ENCODE measurements at places on chromosomes 4 and X.

- no peak for DNase-seq
Observed at GRCh38 chr4:115562506-115562905, 449.1 kb upstream of the NDST4 start.

GRCh38 chr4:55159851-55160250 lies 34.5 kb upstream of the KDR start:
- no peak for DNase-seq

GRCh38 chrX:68652326-68653170 lies 5.1 kb downstream of the STARD8 start:
- no peak for DNase-seq

GRCh38 chrX:72348247-72348979 lies 42.7 kb upstream of the CITED1 start:
- no peak for DNase-seq

DNA sequence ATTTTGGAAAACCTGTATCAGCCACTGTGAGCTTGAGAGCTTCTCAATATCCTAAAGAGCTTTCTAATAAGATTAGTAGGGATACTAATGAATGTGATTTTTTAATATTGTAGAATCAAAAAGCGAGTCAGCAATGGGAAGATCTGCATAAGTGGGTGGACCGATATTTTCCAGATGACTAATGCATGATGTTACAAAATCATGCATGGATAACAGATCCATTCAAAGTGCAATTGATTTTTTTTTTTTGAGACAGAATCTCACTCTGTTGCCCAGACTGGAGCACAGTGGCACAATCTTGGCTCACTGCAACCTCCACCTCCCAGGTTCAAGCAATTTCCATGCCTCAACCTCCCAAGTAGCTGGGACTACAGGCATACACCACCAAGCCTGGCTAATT lies 7.3 kb upstream of the CLDN2 start:
- no peak for DNase-seq

DNA sequence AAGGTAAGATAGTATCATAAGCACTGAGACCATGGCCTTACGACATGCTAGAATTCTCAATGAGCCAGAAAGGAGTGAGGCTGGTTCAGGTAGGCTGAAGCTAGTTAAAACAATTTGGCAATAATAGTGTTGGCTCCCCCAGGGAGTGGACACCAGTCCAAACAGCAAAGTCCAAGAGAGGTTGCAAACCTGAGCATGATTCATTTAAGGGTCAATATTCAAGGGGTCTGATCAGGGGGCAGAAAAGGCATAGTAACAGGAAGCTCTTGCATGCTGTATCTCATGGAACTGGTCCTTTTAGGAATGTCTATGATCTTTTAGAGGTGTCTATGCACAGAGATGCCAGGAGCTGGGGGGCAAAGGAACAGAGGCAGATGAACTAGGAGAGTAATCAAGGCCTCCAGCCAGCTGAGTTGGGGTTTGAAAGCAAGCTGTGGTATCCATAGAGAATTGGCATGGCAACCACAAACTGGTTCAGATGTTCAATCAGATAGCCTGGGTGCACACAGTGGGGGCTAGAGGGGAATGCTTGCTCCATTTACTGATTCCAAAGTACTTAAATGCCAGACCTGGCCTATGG lies 5.1 kb downstream of the GJB1 start:
- DNase-seq = no peak

DNA sequence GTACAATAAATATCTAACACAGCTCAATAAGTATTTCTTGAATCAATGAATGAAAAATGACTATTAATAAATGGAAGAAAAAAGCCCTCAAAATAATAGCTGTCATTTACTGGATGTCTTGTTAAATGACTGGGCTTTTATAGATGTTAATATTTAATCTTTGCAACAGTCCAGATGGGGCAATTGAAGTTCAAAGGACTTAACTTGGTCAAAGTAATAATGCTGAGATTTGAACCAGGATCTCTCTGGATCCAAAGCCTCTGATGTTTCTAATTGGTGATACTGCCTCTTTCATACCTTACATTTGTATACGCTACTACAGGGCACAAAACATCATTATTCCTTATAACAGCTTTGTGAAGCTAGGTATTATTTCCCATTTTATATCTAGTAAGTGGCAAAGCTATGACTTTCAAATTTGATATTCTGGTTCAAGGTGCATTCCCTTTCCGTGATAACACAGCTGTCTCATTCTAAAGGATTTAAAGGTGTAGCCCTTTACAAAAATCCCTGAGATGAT lies 72.6 kb downstream of the DCK start:
- no peak for DNase-seq

DNA sequence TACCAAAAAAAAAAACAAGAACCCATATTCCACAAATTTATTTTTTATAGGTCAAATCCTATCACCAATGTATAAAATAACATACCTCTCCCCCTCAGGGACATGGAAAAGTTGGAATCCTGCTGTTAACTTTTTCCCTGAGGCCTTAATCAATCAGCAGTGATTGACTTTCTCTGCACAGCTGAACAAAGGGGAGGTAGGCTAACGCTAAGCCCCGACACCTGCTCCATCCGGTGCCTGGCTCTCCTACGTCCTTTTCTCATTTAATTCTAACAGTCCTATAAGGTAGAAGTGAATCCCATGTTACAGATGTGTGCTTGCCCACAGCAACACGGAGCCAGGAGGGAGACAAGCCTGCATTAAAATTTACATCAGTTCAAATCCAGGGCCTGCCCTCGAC lies 2.8 kb downstream of the CENPU start:
- DNase-seq = no peak

- no peak for DNase-seq
Observed at GRCh38 chr4:15343581-15343980, 84.3 kb upstream of the C1QTNF7 start.

- DNase-seq = no peak
Observed at GRCh38 chrX:4655743-4656142, 942.3 kb upstream of the PRKX start.

- no peak for DNase-seq
Observed at GRCh38 chr4:119105605-119106004, 30.0 kb upstream of the MYOZ2 start.

DNA sequence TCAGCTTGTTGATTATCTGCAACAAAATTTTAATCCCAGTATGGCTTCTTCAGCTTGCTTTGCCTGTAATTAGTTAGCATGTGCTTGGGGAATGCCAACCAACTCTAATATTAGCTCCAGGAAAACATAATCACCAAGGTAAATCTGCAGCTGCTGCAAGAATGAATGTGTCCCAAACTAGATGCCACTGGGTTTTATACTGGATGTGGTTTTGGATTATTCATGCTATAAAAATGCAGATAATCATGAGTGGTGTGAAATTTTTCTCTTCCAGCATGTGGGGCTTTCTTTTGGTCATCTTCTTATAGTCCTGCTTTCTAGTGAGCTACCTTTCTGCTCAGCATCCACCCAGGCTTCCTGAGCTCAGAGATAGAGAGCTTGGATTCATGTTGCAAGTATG lies 295.9 kb upstream of the CASK start:
- no peak for DNase-seq

GRCh38 chrX:130100180-130100579 lies 10.1 kb downstream of the ELF4 start:
- peak; percentile 40 for DNase-seq

- no peak for DNase-seq
Observed at GRCh38 chr4:34643476-34643875, 1600.8 kb downstream of the ARAP2 start.

DNA sequence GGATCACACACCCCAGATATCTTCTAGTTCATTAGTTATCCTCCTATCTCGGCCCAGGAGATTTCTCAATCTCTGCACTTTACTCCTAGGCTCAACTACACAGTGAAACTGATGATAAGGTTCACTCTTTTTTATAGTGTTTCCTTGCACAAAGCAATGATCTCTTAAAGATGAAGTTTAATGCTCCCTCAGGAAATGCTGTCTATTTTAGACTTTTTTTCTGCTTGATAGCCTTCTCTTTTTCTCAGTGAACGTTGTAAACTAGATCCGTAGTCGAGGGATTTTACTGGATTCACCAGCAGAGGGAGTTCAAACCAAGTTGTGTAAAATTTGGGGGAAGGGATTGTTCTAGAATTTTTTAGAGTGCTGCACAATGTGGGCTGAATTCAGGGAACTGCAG lies 269.6 kb downstream of the GBA3 start:
- DNase-seq = peak; percentile 36

DNA sequence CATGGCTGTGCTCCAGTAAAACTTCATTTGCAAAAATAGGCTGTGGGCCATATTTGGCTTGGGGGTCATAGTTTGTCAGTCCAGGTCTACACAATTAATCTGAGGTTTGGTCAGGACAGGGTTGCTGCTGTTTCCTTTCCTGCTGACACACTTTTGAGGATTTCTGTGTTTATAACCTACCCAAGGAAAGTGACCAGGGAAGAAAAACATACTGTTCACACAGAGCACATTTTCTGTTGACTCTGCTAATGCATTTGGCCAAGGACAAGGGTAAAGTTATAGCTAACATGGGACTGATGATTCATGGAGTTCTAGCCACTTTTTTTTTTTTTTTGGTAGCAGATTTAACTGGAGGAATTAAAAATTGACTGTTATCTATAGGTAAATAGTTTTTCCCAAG lies 43.9 kb upstream of the GEMIN8 start:
- DNase-seq = peak; percentile 6

DNA sequence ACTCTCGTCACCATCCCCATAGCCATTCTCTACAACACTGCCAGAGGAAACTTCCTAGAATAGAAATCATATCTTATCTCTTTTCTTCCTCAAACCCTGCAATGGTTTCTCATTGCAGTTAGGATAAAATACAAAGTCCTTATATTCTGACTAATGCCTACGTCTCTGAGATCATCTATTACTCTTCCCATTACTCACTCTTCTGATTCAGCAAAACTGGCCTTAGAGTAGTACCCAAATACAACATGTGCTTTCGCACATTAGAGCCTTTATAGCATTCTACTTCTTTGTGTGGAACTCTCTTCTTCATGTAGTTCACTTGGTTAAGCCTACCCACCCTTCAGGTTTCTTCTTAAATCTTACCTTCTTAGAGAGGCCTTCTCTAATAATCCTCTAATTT lies 28.0 kb downstream of the LHFPL1 start:
- DNase-seq = no peak
